ENCODE measurements at places on chromosomes 3 and 15.

GRCh38 chr3:14925729-14926591 lies 21.4 kb upstream of the NR2C2 start:
- no peak for DNase-seq

- no peak for DNase-seq
These were observed 17.9 kb downstream of the DNAH1 start for GRCh38 chr3:52333869-52334557.

DNA sequence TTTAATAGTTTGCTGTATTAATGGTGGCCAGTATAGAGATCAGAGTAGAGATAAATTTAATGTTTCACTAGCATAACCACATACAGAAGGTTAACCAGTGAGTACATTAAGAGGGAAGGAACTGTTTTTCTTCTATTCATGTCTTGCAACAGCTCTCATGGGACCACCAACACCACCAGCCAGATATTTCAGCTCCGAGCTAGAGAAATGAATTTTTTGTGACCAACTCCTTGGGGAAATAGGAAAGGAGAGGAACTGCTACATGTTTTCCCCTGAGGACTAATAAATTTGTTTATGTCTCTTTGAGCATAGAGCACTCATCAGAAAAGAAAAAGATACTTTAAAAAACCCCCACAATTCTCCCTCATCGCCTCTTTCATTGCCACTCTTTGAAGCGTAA lies 247.5 kb downstream of the MBNL1 start:
- DNase-seq = no peak

DNA sequence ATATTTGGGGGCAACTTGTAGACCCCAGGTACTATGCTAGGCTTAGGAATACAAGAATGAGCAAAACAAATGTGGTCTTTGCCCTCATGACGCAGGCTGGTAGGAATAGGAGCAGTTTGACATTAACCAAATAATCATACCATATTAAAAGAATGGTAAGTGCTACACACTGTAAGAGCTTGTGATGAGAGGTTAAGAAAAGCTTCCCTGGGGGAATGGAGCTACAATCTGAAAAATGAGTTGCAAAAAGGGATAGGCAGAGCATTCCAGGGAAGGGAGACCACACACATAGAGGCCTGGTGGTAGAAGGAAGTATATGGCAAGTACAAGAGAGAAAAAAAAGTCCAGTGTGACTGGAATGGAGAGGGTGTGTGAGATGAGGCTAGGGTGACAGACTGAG lies 37.3 kb downstream of the TMOD3 start:
- no peak for DNase-seq

- no peak for DNase-seq
These were observed 7.7 kb upstream of the CX3CR1 start for GRCh38 chr3:39287216-39288164.

GRCh38 chr15:56982987-56983386 lies 64.5 kb downstream of the TCF12 start:
- no peak for DNase-seq

DNA sequence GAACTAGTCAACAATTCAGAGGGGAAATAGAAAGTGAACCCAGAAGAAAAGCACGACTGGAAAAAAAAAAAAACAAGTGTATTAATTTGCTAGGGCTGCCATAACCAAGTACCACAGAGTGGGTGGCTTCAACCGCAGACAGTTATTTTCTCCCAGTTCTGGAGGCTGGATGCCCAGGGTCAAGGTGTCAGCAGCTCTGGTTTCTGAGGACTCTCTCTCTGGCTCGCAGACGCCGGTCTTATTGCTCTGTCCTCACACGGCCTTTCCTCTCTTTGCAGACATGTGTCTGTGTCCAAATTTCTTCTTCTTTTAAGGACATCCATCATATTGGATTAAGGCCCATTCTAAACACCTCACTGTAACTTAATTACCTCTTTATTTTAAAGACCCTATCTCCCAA lies 291.8 kb downstream of the XXYLT1 start:
- DNase-seq = no peak

DNA sequence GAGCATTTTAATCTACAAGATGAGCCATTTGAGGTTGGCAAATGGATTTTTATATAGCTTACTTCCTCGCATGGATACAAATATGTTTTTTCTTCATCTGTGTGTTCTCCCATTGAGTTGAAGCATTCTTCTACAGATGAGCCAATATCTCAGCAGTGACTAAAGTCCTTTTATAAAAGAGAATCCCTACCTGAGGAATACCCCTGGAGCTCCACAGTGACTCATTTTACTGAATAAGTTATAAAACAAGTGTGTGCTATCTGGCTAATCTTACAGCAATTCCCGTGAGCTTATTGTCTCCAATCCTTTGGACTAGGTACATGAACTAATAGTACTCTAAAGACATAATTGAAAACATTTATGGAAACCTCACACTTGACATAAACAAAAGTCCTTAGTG lies 354.2 kb upstream of the BCHE start:
- DNase-seq = no peak

DNA sequence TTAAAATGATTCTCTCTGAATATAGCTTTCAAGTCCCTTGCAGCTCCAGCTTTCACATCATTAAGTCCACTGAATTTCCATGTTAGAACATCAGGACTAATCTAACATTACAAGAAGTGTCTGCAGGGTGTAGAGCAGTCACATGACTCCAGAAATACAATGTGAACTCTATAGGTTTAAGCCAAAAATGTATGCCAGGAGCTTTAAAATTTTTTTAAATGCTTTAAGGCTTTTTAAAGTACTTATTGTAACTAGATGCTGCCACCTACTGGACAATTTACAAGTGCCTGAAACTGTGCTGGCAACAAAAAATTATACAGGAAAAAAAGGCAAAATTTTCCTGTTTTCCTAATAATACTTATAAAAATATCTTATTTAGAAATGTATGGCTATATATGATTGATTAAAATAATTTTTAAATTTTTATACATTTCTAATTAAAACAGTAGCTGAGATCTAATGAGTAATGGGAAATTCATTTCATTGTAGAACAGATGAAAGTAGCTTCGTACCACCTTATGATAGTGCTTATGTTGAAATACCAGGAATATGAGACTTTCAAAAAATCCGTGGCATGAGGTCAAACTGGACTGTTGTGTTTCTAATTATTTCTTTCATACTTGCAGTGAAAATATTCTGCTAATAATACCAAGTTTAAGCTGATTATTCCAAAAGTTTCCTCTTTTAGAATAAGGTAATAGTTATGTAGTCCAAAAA lies 25.7 kb downstream of the FSIP1 start:
- DNase-seq = no peak
